PC-9 (cell line): ENCODE measurements at places on chromosomes 1 and 21. TPM values are rescaled to one million over a fixed set of nuclear protein-coding genes. Genes with fewer than 3 reads are reported as not detected.
A peak's percentile ranks its signal among the peaks of the same experiment; 100 is the strongest.

GRCh38 chr1:22452481-22452957, 868 bp downstream of the ZBTB40 start:
- H3K27ac ChIP-seq: peak overlapping the region; percentile 35; the same call in 1 of the 2 replicates
- no peaks in the 10 kb centered on the region for H3K36me3 ChIP-seq
- no peaks in the 10 kb centered on the region for H3K27me3 ChIP-seq
- DNase-seq: no peak
- H3K4me3 ChIP-seq: peak overlapping the region; percentile 68
- H3K4me1 ChIP-seq: peaks cover 7% of the 10 kb centered on the region; the same call in 1 of the 2 replicates

DNA sequence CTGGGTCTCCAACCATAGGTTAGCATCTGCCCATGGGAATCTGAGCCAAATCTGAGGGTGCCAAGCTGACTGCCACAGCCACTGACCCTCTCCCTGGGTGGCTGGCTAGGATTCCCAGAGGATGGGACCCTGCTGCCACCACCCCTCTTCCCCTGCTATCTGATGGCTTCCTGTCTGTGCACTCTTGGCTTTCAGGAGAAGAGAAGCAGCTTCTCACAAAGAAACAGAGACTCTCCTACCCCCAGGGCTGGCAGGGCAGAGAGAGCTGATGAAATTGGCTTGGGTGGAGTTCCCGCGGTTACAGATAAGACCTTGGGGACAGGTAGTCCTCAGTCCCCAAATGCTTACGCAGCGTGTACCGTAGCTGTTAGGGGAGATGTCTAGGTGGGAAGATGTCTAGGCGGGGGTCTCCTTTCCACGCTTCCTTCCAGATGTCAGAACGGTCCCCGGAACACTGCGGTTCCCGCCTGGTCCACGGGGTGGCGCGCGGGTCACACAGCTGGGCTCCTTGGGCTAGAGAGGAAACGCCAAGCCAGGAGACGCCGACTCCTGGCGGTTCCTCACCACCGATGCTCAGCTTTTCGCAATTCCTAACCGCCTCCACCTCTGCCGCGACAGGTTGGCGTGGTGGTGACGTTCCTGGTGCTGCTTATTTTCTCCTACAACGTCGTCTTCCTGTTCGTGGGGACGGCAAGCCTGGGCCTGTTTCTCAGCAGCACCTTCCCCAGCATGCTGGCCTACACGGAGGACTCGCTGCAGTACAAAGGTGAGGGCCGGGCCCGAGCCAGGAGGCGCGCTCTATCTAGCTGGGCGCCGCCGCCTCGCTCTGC, 40.1 kb downstream of the ELK4 start:
- H3K27me3 ChIP-seq: no peaks in the 10 kb centered on the region
- H3K4me1 ChIP-seq: peaks cover 11% of the 10 kb centered on the region
- peak; percentile 86 for DNase-seq
- no peaks in the 10 kb centered on the region for H3K36me3 ChIP-seq
- H3K4me3 ChIP-seq: peak overlapping the region; percentile 30; the same call in 1 of the 2 replicates

DNA sequence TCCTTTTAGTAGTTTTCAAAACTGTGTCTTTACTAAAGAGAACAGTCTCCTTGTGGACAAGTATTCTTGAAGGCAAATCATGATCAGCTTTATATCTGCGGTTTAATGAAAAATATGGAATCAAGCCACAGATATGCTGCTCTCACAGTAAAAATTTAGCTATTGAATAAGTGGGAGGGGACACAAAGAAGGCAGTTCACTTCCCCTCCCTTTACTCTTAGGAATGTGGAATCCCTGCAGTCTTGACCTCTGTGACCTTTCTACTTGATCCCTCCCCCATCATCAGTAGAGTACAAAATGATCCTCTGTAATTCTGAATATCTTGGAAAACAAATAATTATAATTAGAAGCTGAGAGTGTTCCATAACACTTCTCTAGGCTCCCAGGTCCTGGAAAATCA, 136.7 kb upstream of the HOOK1 start:
- H3K4me1 ChIP-seq: 0 out of 2 replicates have a peak, but pooled peaks cover 2% of the 10 kb centered on the region
- no peak overlapping the region for H3K4me3 ChIP-seq
- H3K27me3 ChIP-seq: no peaks in the 10 kb centered on the region
- DNase-seq: no peak
- no peak overlapping the region for H3K27ac ChIP-seq

DNA sequence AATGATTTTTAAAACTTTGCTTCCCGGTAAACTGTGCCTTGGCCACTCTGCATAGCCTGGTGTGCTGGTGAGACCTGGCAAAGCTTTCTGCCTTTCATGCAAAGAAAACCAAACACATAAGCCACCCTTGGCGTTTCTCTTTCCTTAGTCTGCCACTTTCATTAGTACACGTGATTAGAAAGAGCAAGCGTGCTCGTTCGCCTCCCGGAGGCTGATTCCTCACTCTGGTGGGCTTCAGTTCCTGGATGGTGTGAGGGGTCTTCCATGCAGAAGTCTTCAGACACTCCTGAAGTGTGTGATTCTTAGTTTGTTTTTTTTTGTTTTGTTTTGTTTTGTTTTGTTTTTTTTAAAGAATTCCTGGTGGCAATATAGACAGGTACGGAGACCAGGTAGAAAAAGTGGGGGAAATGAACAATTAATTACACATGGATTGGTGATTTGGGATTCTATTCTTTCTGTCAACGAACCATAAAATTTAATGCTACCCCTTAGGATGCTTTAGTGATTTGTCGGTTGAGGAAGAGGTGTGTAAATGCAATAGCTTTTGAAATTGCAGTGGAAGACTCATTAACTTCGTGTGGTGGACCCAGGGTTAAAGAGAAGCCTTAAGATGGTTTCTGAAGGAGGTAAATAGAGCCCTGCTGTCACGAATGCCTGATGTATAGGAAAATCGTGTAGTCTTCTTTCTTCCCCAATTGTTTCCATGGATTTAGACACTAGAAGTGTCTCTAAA, 2.1 kb downstream of the GALNT2 start:
- no peaks in the 10 kb centered on the region for H3K36me3 ChIP-seq
- peak overlapping the region; percentile 93 for H3K4me3 ChIP-seq

Gene ENAH
- total RNA-seq: 118 and 167 TPM in 2 replicates
